ENCODE measurements at places on chromosomes 7 and 10. TPM values are rescaled to one million over a fixed set of nuclear protein-coding genes. Genes with fewer than 3 reads are reported as not detected.
A peak's percentile ranks its signal among the peaks of the same experiment; 100 is the strongest.

- H3K27ac ChIP-seq = peak overlapping the region; percentile 66
- no peaks in the 10 kb centered on the region for H3K36me3 ChIP-seq
- no peaks in the 10 kb centered on the region for H3K27me3 ChIP-seq
- peaks cover 16% of the 10 kb centered on the region for H3K4me1 ChIP-seq
- H3K4me3 ChIP-seq = no peak overlapping the region
- peak; percentile 35 for DNase-seq
These were observed 86.5 kb upstream of the GRB10 start for GRCh38 chr7:50869108-50869725.

DNA sequence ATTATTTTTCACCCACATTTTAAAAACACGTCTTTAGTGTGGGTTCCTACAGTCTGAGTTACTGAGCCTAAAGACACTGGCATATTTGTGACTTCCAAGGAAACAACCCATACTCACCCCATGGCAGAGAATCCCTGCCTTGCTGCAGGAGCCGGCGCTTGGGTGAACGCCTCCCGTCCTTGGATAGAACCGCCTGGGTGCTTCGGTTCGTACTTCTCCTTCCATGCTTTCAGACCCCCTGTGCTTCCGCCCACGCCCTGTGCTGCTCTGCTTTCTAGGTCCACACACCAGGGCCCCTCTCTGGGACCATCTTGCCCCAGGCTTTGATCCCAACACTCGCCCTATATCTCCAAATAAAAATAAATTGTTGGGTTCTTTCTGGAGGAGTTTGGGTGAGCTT lies 125.8 kb downstream of the PTPRN2 start:
- no peak for DNase-seq
- H3K27me3 ChIP-seq = no peaks in the 10 kb centered on the region
- no peak overlapping the region for H3K4me3 ChIP-seq
- no peaks in the 10 kb centered on the region for H3K36me3 ChIP-seq
- H3K27ac ChIP-seq = no peak overlapping the region
- no peaks in the 10 kb centered on the region for H3K4me1 ChIP-seq

- no peaks in the 10 kb centered on the region for H3K36me3 ChIP-seq
- H3K27me3 ChIP-seq = no peaks in the 10 kb centered on the region
- H3K4me1 ChIP-seq = no peaks in the 10 kb centered on the region
- H3K4me3 ChIP-seq = no peak overlapping the region
- no peak overlapping the region for H3K27ac ChIP-seq
These were observed 75.8 kb downstream of the LSMEM1 start for GRCh38 chr7:112556633-112557032.

OR13A1 gene
- not detected for total RNA-seq

GIMAP2 gene
- total RNA-seq = 6.3 TPM

GRCh38 chr10:36116731-36117130 lies 474.6 kb upstream of the FZD8 start:
- H3K4me3 ChIP-seq = no peak overlapping the region
- H3K27ac ChIP-seq = no peak overlapping the region
- H3K36me3 ChIP-seq = no peaks in the 10 kb centered on the region
- DNase-seq = no peak
- no peaks in the 10 kb centered on the region for H3K4me1 ChIP-seq

DNA sequence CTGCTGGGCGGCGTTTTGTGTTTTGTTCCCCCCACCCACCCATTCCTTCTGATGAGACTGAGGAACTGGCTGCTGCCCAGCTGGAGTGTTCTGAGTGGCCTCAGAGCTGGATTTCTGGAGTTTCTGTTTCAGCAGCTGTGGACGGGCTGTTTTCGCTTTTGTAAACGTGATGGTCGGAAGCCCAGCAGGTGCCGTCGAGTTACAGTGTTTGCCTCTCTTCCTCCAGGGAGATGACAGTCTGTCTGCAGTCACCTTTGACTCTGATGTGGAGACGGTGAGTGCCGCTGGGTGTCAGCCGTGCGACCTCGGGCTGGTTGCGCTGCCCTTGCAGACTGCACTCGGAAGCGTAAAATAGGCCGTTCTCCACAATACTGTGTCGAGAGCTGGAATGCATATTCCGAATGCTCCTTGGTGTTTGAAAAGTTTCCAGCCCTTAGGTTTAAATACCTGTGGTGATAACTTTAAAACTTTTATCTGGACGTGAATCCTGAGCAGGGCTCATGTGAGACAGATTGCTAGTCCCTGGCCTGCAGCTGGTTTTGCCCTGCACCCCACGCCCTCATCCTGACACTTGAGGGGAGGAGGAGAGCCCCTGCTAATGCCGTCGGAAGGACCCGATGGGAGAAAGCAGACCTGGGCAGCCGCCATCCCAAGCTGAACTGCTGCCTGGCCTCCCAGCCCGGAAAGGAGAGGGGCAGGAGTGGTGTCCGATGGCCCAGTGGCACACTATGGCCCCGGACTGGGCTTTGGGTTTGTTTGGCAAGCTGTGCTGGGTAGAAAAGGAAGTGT lies 8.3 kb downstream of the IQCE start:
- H3K27me3 ChIP-seq = no peaks in the 10 kb centered on the region
- peak overlapping the region; percentile 30 for H3K27ac ChIP-seq
- H3K4me1 ChIP-seq = peaks cover 7% of the 10 kb centered on the region
- H3K4me3 ChIP-seq = no peak overlapping the region
- DNase-seq = no peak
- H3K36me3 ChIP-seq = peaks cover 12% of the 10 kb centered on the region

DNA sequence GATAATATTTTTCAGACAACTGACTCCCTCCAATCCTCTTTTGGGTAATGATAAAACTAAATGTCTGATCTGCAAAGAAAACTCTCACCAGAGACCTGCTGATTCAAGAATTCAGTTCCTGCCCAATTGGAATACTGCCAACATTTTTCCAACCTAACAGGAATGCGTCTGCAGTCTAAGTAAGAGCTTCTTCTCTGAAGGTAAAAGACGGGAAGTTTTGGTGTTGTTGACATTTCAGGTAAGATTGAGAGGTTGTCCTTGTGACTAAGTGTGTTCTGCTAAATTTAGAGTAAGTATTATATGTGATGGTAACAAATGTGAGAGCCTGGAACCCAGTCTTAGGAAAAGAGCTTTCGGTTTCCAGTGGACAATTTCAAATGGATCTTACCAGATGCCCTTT lies 17.6 kb downstream of the IFIT5 start:
- H3K36me3 ChIP-seq = no peaks in the 10 kb centered on the region
- no peak overlapping the region for H3K4me3 ChIP-seq
- H3K27me3 ChIP-seq = no peaks in the 10 kb centered on the region
- no peak for DNase-seq
- H3K27ac ChIP-seq = no peak overlapping the region
- H3K4me1 ChIP-seq = peaks cover 18% of the 10 kb centered on the region

- no peaks in the 10 kb centered on the region for H3K36me3 ChIP-seq
- H3K27ac ChIP-seq = peak overlapping the region; percentile 80
- H3K27me3 ChIP-seq = no peaks in the 10 kb centered on the region
These were observed 147.0 kb upstream of the CELF2 start for GRCh38 chr10:10870523-10871241.

DNA sequence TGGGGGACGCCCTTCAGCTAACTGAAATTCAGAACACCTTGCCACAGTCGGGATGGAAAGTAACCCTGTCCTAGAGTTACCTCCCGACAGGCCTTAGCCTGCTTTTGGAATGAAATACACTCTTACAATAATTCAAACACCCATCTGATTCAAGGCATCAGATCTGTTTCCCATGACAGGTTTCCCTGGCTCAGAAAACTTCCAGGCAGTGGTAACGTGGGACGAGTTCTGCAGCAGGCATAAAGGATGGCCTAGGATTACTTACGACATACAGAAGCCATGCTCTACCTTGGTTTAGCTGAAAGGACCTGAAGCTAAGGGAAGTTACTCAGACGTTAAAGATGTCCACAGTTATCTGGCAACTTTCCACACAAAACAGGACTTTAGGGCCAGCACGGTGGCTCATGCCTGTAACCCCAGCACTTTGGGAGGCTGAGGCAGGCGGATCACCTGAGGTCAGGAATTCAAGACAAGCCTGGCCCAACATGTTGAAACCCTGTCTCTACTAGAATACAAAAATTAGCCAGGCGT lies 5.0 kb downstream of the PAXIP1 start:
- no peaks in the 10 kb centered on the region for H3K36me3 ChIP-seq
- H3K27ac ChIP-seq = no peak overlapping the region
- H3K4me3 ChIP-seq = no peak overlapping the region
- no peaks in the 10 kb centered on the region for H3K27me3 ChIP-seq
- DNase-seq = no peak

GRCh38 chr7:116429986-116430619 lies 69.4 kb upstream of the CAV2 start:
- DNase-seq = no peak
- no peaks in the 10 kb centered on the region for H3K27me3 ChIP-seq
- H3K4me1 ChIP-seq = no peaks in the 10 kb centered on the region
- no peak overlapping the region for H3K4me3 ChIP-seq
- H3K36me3 ChIP-seq = no peaks in the 10 kb centered on the region

- no peaks in the 10 kb centered on the region for H3K4me1 ChIP-seq
- no peaks in the 10 kb centered on the region for H3K27me3 ChIP-seq
- H3K27ac ChIP-seq = no peak overlapping the region
- no peak for DNase-seq
These were observed 36.8 kb downstream of the COL28A1 start for GRCh38 chr7:7498856-7499255.

- no peaks in the 10 kb centered on the region for H3K27me3 ChIP-seq
- no peak for DNase-seq
- no peak overlapping the region for H3K27ac ChIP-seq
- H3K4me3 ChIP-seq = no peak overlapping the region
- H3K36me3 ChIP-seq = no peaks in the 10 kb centered on the region
These were observed 16.8 kb downstream of the VIM start for GRCh38 chr10:17244700-17245365.

WNT8B gene
- not detected for total RNA-seq

RADIL gene
- total RNA-seq = 30.6 TPM

DNA sequence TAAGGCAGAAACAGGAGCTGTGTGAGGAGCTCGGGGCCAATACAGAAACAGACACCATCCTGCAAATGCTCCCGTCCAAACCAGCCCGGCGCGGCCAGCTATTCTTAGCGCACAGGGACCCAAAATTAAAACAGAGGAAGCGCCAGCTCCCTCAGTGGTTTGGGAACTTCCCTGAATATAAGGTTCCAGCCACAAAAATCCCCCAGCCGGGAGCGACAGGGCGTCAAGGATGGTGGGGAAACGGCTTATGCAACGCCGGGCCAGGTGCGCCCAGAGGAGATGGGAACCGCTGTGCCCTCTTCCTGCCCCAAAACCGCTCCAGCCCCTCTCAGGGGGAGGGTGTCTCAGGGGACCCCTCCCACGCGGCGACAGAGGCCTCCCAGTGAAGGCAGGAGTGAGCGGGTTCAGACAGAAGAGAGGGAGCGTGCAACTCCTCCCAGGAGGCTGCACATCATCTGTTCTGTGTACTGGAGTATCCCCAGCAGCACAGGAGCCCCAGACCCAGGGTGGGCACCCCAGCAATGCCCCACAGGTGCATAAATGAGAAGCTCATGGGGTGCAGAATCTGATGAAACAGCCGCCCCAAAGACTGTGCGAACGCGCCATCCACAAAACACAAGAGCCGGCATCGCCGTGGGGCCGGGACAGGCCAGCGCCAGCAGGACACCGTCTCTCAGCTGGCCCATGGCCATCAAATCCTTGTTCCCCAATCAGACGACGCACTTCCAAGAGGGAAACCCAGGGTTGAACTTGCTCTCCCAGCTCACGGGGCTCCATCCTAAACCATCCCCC lies 73.9 kb upstream of the PDGFA start:
- no peak overlapping the region for H3K27ac ChIP-seq
- H3K4me3 ChIP-seq = no peak overlapping the region

DNA sequence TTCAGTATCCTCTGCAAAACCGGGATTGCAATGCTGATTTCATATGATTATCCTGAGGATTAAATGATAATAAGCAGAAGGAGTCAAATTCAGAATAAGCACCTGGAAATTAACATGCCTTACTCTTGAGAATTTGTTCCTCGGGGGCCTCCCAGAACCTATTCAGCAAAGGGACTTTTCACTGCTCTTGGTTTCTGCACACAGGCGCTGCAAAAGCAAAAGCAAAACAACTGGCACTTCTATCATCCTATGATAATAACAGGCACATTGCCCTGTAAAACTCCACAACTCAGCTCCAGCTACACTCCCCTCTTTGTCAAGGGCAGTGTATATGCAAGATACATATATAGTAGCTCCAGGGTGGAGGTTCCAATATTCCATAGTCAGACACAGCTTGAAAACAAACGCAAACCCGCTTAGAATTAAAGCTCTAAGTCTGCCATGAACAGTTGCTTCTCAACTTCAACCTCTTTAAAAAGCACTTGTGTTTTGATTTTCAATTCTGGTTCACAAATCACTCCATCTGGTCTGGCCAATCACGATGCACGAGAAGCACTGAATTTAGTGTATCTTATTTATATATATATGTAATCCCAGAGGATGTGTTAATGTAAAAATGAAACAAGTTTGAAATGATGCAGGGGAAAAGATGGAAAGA lies 119.9 kb upstream of the PTER start:
- no peak overlapping the region for H3K4me3 ChIP-seq
- no peaks in the 10 kb centered on the region for H3K4me1 ChIP-seq
- no peak for DNase-seq
- H3K36me3 ChIP-seq = no peaks in the 10 kb centered on the region
- no peaks in the 10 kb centered on the region for H3K27me3 ChIP-seq

- H3K4me1 ChIP-seq = no peaks in the 10 kb centered on the region
- H3K36me3 ChIP-seq = no peaks in the 10 kb centered on the region
- DNase-seq = no peak
- no peak overlapping the region for H3K27ac ChIP-seq
- no peaks in the 10 kb centered on the region for H3K27me3 ChIP-seq
These were observed 1049.9 kb downstream of the REEP3 start for GRCh38 chr10:64571056-64571455.

DNA sequence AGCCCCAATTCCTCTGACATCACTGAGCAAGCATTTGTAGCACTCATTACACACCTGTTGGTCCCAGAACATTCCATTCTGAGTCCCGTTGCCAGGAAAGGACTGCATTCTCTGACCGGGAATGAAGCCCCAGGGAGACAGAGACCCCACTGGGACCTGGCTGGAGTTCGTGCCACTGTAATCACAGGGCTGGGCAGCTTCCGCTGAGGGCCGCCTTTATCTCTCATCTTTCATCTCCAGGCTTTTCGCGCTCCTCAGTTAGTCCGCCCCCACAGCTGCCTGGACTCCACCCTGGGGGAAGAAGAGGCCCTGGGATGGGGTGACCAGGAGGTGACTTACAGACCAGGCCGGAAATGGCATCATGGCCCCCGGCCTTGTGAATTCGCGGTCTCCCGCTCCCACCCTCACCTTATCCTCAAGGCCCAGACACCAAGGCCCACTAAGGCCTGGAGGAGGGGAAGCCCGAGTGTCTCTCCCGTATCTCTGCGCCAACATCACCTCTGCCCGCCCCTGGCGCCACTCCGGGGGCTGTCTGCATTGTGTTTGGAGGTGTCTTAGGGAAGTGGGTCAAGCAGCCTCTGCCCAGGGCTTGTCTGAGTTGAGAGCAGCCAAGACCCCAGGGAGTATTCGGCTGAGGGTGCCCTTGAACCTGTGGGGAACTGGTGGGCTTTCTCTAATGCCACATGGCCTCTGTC lies 75.4 kb downstream of the PROSER2 start:
- H3K36me3 ChIP-seq = no peaks in the 10 kb centered on the region
- DNase-seq = no peak
- no peak overlapping the region for H3K4me3 ChIP-seq
- no peaks in the 10 kb centered on the region for H3K27me3 ChIP-seq

SLC18A3 gene
- total RNA-seq = not detected

GRCh38 chr10:8130973-8131911 lies 76.8 kb downstream of the GATA3 start:
- no peaks in the 10 kb centered on the region for H3K36me3 ChIP-seq
- no peak overlapping the region for H3K4me3 ChIP-seq
- no peak overlapping the region for H3K27ac ChIP-seq
- no peaks in the 10 kb centered on the region for H3K27me3 ChIP-seq
